ENCODE measurements at places on chromosomes 6 and 20.

GRCh38 chr6:88573561-88573960 is 389.9 kb downstream of the RNGTT start:
- DNase-seq, result no peak

DNA sequence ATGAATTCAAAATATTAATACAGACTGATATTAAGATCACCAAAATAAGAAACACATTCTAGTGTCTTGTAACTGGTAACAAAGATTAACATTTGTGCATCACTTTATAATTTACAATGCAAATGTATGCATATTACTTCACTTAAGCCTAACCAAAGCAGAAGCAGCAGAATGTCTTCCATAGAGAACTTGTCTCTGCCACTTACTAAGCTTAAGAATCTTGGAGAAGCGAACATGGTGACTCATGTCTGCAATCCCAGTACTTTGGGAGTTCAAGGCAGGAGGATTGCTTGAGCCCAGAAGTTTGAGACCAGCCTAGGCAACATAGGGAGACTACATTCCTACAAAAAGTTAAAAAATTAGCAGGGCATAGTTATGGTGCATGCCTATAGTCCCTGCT is 18.8 kb downstream of the AK9 start:
- no peak for DNase-seq

DNA sequence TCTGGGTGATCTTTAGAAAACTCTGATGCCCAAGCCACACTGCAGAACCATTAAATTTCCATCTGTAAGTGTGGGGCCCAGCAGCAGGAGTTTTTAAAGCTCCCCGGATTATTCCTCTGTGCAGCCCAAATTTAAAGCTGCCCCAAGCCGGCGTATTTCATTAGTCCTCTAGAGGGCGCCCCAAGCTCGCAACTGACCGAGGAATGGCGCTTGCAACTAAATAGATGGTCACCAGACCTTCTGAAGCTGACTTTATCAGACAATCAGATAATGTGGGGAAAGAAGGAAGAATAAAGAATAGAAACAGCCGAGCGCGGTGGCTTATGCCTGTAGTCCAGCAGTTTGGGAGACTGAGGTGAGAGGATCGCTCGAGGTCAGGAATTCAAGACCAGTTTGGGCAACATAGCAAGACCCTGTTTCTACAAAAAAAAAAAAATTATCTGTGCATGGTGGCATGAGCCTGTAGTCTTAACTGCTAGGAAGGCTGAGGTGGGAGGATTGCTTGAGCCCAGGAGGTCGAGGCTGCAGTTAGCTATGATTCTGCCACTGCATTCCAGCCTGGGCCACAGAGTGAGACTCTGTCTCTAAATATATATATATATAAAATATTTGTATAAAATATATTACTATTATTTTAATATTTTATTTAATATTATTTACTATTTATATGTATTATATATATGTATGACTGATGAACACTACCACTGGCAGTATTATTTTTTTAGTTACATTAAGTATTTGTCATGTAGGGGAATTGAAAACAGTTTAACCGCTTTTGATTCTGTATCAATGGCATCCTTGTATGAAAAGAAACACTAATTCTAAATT is 56.0 kb downstream of the OTOR start:
- DNase-seq, result peak; percentile 60

DNA sequence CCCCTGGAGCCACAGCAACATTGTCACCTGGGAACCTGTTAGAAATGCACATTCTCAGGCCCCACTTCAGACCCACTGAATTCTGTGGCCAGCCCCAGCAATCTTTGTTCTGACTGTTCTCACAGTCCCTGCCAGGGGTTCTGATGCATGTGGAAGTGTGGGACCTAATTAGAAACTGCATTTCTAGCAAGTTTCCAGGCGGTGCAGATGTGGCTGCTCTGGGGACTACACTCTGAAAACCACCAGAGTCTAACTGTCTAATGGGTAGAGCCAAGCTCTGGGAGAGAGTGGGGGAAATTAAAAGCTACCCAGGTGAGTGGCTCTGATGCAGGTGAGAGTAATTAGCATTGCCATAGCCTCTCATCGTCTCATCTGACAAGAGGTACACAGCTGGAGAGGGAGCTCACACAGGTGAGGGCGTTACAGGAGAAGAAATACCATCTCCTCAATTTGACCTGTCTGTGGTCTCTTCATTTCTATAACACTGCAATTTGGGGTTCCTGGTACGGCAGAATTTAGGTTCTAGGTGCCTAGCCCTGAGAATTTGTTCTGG is 66.0 kb downstream of the SNX5 start:
- DNase-seq, result no peak

DNA sequence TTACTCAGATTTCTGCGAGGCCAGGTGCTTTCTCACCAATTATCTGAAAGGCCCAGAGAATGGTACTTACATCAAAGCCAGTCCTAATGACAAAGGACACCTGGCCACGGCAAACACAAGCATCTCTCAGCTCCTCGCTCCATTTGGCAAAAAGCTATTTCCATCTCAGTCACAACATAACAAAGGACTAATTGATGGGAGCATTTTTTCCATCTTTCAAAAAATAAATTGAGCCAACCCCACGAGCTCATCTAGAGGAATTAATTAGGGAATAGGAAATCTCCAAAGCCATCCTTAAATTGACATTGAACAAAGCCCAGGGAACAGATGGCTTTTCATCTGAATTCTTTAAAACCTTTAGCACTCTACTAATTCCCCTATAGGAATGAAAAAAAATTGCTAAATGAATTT is 236.7 kb downstream of the HAO1 start:
- DNase-seq, result no peak

DNA sequence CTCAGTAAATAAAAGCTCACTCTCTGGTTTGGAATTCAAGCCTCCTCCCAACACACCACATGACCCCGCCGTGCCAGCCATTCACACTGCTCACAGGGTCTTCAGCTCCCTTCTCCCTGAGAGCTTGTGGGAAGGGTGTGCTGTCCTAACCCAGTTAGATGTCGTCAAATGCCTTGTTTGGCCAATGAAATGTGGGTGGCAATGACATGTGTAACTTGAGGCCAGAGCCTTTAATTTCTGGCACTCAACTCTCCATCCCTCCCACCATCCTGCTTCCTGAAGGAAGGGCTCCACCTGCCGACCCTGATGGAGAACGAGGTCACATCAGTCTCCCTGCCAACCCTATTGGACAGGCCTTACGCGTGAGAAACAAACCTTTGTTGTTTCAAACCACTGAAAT is 224.5 kb upstream of the AGPAT4 start:
- no peak for DNase-seq

GRCh38 chr20:4369798-4370124 is 351.9 kb upstream of the PRND start:
- no peak for DNase-seq

DNA sequence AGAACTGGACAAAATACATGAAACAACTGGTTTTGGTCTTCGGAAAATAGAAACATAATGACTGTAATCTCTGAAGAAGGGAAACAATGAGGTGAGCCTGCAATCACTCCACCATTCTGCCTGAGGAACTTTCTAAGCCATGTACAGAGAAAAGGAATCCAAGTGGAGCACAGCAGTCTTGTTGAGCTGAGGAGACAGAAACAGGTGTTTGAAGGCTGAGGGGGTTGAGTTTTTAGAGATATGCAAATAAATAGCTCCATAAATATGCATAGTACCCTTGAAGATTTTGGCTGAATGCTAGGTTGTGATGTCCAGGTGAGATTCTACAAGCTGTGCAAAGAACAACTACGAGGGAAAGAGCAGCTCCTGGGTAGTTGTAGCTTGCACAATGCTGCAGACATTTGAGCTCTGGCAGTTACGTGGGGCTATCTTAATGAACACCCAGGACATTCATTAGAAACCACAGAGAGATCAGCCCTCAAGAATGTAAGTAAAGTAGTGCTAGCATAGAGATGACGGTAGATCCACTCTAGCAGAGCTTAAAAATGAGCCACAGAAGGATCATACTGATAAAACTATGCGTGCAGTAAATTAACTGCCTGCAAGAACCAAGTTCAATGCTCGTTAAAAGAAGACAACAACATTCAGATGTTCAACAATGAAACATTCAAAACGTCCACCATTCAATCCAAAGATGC is 24.3 kb downstream of the TUBB2B start:
- DNase-seq, result no peak

- DNase-seq, result no peak
These were observed 488.6 kb upstream of the SULF2 start for GRCh38 chr20:48273843-48274242.

GRCh38 chr6:16729183-16729691 is 32.0 kb downstream of the ATXN1 start:
- no peak for DNase-seq

DNA sequence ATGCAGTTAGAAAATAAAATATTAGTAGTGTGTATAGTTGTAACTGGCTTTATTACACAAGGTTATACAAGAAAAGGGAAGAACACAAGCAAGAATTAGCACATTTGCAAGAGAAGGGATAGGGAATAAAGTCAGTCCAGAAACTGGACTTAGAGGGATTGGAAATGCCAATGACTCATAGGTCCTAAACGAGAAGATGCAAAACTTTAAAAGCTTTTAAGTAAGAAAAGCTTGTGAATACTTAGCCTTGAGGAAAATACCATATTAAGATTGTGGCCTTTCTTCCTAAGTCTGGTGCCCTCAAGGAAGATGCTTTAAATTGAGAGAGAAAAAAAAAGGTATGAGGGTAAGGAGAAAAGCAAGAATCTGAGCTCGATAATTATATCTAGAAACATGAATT is 102.3 kb upstream of the MCHR2 start:
- DNase-seq, result no peak

- DNase-seq, result no peak
These were observed 47.1 kb downstream of the IGF2R start for GRCh38 chr6:160015778-160016684.

DNA sequence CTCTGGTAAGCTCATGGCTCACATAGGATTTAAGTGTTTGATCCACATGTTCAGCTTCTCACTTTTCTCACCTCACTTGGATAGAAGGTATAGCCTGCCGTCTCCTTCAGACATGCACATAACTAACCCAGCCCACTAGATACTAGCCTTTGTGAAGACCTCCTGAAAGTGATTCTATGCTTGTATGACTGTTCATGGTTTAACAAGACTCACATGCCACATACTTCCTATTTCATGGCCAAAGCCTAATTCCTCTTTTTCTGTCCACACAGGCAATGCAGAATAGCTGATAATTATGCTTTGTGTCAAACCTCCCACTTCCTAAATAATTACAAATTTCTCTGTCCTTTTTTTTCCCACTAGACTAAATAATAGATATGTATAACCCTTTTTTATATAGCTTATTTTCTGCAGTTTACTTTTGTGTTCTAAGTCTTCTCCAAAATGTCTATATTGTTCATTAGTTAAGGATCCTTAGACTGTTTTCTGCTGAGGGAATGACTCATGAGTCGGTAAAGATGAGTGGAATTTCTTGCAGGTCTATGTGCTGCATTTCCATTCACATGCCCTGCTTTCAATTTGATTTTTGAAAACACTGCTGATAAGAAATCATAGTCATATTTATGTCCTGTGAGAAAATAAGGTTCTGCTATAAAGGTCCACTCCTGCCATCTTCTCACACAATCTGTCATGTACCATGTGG is 43.0 kb downstream of the HDDC2 start:
- DNase-seq, result no peak

DNA sequence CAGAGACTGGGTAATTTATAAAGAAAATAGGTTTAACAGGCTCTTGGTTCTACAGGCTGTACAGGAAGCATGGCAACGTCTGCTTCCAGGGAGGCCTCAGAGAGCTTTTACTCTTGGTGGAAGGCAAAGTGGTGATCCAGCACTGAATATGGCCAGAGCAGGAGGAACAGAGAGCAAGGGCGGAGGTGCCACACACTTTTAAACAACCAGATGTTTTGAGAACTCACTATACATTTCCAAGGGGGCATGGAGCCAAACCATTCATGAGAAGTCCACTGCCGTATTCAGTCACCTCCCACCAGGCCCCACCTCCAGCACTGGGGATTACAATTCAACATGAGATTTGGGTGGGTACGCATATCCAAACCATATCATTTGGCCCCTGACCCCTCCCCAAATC is 18.7 kb downstream of the SAMD5 start:
- DNase-seq, result no peak

DNA sequence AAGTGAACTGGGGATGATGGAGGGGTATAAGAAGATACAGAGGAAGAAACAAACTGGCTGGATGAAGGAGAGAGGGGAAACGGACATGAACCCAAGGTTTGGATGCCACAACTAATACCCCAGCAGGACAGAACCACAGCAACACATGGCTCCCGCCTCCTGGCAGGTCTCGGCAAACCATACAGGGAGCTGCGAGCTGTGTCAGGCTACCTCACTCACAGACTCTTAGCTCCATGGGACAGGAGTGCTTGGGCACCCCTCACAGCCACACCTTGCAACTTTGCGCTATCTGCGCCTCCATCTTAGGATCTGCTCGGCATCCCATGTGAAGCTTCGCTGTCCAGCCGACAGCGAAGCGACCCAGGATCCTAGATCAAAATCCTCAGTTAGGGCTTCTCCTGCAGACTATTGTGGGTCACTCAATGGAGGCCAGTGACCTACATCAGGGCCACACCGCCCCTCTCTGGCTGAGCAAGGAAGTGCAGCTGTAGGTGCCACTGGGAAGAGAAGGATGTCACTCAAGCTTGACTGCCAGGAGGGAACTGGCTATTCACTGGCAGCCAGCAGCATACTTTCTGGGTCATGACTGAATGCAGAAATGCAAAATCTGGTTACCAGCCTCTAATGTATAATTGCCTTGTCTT is 174.4 kb upstream of the RIN2 start:
- peak; percentile 87 for DNase-seq

- no peak for DNase-seq
These were observed 241.0 kb downstream of the MYLK4 start for GRCh38 chr6:2509711-2510110.

All from liver (tissue), 10 donors.